ENCODE measurements at places on chromosomes 5 and 9.

DNA sequence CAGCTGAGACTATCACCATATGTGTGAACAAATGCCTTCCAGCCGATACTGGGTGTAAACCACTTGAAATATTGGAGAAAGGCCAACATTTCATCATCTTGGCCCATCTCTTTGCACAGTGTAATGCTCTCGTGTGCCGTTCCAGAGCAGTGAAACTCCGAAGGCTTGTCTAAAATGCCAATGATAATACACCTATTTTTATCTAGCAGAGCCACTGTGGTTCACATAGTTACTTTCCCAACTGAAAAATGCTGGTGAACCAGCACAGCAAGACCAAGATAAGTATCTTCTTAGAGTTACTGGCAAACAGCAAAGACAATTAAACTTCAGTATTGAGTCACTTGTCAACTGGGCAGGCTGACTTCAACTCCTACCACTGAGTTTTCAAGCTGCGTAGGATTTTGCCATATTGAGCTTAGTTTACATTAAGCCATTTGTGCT, 379.9 kb upstream of the ACTBL2 start:
- no peak for DNase-seq

DNA sequence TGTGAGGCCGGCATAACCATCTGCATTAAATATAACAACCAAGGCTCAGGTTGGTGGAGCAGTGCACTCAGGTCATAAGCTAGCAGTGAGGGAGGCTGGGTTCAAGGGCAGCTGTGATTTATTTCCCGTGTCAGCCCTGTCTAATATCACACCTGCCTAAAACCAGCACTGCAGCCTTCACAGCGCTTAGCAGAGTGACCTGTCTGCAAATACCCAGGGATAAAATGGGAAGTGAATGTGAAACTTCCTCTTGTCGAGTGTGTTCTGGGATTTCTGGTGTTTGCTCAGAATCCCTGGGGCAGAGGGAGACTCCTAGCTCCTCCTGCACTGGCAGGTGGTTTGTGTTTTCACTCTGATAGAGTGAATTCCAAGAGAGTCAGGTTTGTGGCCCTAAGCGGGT, 57.5 kb downstream of the ZNF510 start:
- no peak for DNase-seq

DNA sequence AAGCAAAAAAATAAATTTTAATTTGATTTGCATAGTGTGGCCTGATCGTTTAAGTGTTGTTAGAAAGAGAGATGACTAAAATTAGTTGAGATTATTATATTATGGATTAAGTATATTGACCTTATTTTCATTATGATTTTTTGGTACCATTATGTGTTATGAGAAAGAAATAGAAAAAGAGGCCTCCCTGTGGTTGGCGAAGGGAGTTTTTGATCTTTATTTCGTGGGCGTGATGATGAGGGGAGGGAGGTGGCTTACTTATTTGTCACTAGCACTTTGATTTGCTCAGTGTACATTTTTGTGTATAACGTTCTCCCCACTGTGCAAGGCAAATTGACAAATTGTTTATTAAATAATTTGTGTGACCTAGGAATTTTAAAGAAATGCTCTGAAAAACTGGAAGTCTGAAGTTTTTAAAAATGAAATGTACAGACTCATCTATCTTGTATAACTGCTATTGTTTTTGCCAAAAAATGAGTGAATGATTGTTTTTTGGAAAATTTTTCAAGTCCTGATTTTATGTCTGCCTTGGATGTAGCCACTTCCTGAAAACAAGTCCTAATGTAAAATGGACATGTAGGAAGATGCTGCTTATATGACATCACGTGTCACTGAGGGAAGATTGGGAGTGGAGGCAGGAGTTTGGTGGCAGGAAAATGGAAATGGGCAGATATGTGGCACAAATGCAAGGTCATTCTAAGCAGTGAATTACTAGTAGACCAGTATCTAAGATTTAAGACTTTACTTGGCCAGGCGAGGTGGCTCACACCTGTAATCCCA, 3.0 kb downstream of the DAPK1 start:
- no peak for DNase-seq

DNA sequence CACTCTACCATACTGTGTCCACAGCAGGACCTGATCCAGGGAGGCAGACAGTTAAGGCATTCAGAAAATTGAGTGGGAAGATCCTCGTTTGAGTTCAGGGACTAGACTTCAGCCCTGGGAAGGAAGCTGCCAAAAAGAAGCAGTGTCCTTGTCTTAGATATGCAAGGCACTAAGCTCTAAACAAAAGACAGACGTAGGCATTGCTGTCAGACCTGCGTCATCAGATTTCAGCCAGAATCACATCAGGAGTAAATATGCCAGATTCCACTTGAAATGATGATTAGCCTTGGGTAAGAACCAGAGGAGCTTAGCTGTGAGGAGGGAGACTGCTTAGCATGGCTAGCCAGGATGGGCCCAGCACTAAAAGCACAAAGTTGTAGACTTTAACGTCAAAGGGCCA, 56.7 kb downstream of the MAMDC2 start:
- no peak for DNase-seq

DNA sequence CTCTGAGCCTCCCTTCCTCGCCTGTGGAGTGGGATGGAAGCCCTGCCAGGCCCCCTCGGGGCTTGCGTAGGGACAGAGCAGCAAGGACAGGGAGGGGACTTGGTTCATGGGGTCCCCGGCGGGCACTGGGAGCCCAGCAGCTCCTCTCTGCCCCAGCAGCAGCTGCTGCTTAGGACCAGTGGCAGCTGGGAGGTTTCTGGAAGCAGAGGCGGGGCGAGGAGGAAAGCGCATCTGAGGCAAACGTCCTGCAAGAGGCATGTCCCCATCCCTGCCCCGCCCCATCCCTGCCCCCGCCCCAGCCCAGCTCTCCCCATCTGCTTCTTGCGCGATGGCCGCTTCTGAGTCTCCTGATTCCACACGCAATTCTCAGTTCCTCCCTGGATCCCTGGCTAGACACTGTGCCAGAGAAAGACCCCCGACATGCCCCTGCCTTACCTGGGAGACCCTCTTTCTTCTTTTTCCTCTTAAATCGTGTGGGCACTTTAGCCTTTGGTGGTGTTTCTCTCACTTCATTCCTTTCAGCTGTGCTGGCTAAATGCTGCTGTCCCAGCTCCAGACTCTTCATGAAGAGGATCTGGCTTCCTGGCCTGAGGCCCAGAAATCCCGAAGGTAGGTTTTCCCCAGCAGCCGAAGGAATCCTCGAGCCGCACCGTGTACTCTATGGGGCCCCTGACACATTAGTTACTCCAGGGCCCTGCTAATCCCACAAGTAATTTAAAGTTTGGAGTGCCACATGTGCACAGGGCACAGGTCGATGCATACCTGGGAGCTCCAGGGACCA, 4.4 kb upstream of the OR2S2 start:
- no peak for DNase-seq

DNA sequence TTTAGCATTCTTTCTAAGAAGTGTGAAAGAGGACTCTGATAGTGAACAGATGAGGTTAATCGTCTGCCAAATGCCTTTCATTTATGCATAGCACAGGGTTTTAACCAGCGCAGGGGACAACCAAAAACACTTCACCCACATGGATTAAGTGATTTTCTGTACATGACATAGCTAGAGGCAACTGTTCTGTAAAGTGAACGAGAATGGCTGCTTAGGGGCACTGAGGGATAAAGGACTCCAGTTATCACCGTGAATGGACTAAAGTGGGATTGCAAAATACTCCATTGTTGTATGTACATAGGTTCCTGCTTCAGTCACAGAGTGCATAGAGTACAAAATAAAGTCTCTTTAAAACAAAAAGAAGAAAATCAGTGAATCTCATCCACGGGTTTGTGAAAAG, 456.8 kb downstream of the DMAC1 start:
- DNase-seq: no peak

DNA sequence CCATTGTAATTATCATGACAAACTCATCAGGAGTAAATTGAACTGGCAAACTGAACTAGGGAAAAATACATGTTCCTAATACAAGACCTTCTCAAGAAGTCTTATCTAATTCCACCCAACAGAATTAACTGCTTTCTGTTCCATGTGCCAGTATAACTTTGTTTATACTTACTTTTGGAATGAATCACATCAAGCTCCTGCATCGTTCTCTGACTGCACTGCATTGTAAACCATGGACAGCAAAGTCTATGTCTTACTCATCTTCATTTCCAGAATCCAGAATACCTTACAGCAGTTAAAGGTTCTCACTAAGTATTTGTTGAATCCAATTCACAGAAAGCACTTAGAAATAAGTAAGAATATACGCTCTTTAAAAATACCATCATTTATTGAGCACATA, 102.8 kb downstream of the PLK2 start:
- DNase-seq: no peak

DNA sequence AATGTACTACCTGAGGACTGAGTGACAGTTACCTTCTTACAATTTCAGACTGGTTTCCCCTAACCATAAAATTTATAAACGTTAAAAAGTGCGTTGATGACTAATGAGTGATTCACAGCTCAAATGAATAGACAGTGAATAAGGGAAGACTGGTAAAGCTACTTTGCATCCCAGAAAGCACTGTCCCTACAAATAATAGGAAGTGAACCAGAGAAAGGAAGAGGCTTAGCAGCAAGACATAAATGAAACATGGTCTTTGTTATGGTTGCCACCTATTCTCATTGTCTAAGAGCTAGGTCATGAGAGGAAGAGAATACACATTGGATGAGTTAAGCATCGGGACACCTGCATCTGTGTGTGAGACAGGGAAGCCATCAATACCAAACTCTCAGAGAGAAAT, 849.2 kb downstream of the TAF11L14 start:
- DNase-seq: no peak

DNA sequence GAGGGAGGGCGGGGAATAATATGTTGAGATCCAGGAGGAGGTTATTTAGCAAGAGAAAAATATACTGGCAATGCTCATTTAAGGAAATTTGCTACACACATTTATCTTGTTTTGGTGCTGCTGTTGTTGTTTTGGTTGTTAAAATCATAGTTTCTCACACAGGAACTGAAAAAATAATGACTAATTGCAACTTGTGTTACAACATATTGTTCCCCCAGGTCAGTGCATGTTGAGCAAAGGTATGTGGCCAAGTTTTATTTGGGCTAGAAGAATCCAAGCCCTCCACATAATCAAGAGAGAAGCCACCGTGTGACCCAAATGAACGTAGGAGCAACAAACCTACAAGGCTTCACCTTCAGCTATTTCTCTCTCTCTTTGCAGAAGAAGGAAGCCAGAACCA, 220.3 kb upstream of the DAPK1 start:
- no peak for DNase-seq
